Fibroblast of skin of back (primary cell): ENCODE measurements at places on chromosomes 13 and 19.

GRCh38 chr13:40653527-40654318, 12.7 kb downstream of the FOXO1 start:
- peak; percentile 12 for DNase-seq

DNA sequence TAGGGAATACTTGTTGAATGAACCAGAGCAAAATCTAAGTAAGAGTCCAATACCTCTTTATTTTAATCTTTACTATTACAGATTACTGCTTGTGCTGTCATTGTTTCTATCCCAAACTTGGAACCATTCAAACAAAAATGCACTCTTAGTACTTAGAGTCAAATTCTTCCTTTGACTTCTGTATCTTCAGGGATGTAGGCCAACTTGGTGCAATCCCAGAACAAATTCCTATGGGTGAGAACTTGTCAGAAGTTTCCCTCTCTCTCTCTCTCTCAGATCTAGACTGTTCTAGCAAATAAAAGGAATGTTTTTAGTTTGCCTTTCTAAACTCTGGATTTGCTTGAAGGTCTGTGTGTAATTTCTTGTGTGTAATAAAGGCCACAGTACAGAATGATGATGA, 329.0 kb upstream of the TMTC4 start:
- DNase-seq, result no peak

DNA sequence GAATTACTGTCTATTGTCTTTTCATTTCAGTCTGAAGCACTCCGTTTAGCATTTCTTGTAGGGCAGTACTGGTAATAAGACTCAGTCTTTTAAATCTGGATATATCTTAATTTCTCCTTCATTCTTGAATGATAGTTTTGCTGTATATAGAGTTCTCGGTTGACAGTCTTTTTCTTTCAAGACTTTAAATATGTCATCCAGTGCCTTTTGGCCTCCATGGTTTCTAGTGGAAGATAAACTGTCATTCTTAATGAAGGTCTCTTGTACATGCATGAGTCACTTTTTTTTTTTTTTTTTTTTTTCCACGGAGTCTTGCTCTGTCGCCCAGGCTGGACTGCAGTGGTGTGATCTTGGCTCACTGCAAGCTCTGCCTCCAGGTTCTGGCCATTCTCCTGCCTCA, 27.2 kb upstream of the ZDHHC20 start:
- no peak for DNase-seq

DNA sequence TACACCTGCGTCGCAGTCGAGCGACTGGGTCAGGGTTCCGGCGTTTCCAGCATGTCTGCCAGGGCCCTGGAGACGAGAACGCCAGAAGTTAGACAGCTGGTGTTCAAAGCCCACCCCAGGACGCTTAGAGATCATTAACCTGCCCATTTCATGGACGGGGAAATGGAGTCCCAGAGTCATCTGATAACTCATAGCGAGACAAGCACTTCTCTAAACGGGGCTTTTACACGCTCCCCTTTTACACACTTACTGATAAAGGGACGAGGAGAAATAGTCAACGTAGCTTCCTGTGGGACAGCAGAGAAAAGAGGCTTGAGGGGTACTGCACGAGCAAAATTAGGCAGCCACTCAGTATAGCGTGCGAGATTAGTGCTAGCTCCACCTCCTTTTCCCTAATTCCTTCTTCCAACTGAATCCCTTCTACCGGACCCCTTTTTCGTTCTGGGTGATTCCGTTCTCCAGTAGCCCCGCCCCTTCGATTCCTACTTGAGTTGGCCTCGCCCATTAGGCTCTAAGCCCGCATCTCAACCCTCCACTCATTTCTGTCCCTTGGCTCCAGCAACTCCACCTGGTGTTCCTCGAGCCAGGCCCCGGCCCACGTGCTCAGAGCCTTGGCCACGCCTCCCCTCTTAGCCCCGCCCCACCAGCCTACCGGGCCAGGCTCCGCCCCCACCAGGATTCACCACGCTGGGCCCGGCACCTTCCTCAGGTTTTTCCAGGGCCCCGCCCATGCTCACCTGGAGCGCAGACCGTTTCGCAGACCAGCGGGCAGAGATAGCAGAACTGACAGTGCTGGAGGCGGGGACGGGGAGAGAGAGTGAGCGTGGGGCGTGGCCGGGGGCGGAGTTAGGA, 3.7 kb downstream of the HRC start:
- no peak for DNase-seq

DNA sequence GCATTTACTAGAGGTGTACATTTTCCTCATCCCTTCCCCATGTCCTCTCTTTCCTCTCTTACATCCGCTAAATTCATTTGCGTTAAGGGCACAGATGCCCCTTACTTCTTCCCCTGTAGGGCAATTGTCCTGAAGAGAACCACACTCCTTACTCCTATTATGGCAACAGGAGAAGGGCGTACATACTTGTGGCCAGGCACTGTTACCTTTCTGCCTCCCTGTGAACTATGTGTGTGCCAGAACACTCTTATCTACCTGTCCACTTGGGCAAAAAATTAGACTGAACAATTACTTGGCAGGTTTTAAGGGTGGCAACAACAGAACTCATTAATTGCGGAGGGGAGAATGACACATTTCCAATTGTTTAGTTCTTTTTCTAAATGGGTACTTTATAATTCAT, 152.5 kb downstream of the RGCC start:
- DNase-seq, result no peak

DNA sequence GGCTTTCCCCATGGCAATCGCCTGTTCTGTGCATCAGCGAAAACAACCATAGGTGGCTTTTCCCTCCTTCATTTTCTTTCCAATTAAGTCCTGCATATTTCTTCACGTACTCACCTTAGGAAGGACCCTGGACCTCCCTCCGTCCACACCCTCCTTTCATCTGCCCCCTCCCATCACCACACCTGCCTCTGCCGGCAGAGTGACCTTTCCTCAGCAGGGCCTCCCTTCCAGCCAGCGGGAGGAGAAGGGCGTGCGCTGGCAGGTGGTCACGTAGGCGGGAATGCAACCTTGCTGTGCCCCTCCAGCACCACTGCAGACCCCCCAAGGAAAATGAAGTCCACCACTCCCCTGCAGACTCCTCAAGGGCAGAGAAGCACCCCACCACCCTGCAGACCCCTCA, 61.1 kb downstream of the GSX1 start:
- no peak for DNase-seq

DNA sequence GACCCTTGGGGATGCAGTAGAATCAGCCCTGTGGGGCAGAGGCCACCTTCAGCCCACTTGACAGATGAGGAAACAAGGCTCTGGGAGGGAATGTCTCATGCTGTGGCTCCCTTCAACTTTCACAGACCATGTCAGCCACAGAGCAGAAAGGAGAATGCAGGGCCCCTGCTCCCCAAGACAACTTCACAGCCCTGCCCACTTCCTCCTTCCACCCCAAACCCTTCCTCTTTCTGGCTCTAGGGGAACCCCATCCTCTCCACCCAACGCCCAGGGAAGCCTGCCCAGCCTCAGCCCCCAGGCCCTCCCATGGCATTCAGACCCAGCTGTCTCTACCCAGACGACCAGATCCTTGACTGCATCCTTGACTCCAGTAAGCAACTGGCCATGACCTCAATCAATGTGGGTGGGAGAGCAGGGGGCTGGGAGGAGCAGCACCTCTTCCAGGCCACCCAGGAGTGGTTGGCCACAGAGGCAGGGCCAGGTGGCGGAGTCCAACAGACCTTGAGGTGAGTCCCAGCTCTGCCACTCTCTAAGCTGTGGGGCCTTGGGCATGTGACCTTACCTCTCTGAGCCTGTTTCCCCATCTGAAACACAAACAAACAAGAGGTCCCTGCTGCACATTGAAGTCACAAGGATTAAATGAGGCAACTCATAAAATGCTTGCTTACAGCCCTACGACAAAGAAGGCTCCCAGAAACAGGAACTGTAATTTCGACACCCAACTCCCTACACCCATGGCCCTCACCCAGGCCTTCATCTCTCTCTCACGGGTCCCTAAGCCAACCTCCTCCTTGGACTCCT, 15.8 kb downstream of the DEDD2 start:
- DNase-seq, result no peak

DNA sequence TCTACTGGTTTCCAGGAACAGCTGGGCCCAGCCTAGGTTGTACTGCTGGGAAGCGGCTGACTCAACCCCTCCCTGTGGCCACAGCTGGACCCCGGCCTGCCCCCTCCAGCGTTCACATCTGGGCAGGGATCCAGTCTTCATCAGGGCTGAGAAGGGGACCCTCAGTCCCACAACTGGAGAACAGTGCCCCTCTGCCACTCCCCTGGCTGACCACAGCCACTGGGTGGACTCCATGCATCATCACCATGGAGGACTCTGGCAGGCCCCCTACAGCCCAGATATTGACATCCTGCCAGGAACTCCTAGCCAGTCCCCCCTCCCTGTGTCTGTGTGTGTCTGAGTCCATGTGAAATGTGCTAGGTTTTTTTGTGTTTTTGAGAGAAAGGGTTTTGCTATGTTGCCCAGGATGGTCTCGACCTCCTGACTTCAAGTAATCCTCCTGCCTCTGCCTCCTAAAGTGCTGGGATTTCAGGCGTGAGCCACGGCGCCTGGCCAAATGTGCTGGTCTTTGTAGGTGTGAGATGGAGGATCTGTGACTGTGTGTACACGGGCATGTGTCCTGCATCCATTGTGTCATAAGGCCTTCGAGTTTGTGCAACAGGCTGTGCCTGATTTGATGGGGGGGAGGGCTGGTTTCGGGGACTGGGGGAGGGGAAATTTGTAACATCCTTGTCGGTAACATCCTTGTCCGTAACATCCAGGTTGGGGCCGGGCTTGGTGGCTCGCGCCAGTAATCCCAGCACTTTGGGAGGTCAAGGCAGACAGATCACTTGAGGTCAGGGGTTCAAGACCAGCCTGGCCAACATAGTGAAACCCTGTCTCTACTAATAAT, 4.0 kb upstream of the HOOK2 start:
- DNase-seq, result peak; percentile 91

DNA sequence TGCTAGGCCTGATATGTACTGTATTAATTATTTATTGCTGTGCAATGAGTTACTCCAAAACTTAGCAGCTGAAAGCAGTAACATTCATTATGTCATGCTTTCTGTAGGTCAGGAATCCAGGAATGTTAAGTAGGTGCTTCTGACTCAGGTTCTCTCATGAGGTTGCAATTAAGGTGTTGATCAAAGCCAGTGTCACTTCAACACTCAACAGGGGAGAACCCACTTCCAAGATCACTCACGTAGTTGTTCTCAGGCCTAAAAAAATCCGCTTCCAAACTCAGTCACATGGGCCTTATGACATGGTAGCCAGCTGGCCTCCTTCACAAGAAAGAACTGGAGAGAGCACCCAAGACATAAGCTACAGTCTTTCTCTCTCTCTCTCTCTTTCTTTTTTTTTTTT, 211.1 kb upstream of the NBEA start:
- no peak for DNase-seq

- no peak for DNase-seq
Measured at GRCh38 chr19:3361384-3362216, 4.8 kb upstream of the NFIC start.

DNA sequence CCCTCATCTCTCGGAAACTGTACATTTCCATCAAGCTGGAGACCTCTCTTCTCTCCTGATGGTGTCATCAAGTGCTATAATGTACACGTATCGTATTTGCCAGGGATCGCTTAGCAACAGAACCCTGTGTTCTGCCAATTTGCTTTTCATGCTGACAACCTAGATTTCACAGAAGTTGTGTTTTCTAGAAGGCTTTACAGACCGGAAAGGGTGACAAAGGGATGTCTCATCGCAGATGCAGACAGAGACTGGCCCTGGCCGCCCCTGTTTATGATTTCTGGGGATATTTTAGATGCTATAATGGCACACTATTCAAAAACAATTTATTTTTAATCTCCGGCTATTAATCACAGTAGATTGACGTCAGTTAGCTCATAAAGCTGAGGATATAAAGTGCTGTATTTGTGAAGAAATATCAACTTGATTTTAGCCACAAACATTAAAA, 291.4 kb downstream of the IRS2 start:
- DNase-seq, result peak; percentile 70

DNA sequence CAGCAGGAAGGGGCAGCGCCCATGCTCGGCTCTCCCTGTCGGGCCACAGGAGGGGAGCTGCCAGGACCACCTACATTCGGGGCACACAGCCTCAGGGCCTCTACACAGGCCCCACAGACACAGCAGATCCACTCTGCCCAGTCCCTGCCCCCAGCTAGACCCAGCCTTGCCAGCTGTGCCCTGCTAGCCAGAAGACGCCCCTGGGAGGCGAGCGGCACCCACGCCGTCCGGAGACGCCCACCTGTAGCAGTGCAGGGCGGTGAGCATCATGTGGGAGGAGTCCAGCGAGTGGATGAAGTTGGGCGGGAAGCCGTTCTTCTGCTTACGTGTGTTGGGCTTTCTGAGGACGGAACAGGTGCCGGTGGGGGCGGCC, 15.1 kb downstream of the POLRMT start:
- DNase-seq, result no peak

DNA sequence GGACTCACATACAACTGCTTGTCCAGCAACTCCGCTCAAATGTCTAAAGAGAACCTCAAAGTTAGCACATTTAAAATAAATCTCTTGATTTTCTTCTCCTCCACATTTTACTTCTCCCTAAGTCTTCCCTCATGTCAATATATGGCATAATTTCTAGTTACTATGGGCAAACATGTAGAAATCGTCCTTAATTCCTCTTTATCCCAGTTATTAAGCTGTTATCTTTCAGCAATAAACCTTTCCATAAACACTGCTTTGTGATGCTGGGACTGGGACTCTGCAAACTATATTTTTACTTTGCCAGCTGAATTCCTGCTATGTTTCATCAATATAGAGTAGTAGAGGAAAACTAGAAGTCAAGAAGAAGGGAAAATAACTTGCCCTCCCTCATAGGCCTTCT, 99.7 kb downstream of the KCNRG start:
- DNase-seq, result no peak

- no peak for DNase-seq
Measured at GRCh38 chr19:4577020-4577782, 17.7 kb upstream of the SEMA6B start.

GRCh38 chr13:31803311-31803710, 64.0 kb downstream of the RXFP2 start:
- DNase-seq, result no peak

DNA sequence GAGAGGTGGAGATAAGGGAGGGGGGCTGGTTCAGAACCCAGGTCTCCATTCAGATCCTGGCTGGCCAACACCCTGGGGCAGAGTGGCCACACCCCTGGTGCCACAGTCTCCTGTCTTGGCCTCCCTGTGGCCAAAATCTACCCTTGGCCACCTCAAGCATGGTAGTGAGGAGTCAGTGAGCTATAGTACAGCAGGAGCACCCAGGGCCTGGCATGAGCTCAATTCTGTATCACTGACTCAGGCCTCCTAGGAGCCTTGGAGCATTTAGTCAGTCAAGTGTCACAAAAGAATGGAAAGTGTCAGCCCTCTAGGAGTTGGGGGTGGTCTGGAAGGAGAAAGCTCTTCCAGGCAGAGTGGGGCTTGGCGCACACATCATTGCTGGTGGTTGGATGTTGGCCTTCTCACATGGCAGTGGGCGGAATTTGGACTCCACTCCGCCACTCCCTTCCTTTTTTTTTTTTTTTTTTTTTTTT, 6.6 kb upstream of the CD79A start:
- DNase-seq, result peak; percentile 41
